ENCODE measurements at places on chromosomes 2 and 18. TPM values are rescaled to one million over a fixed set of nuclear protein-coding genes. Genes with fewer than 3 reads are reported as not detected.

The ANKRD36C gene
- total RNA-seq: 7.5 TPM

The NEUROD1 gene
- not detected for total RNA-seq

The POTEC gene
- not detected for total RNA-seq

The FAM237A gene
- total RNA-seq: not detected

The TGOLN2 gene
- 86.5 TPM for total RNA-seq

The TRIM43 gene
- total RNA-seq: not detected

The TAF1B gene
- 8.8 TPM for total RNA-seq

The LOXHD1 gene
- total RNA-seq: not detected

The VIL1 gene
- not detected for total RNA-seq

The LTBP1 gene
- total RNA-seq: 109 TPM

The PXDN gene
- 342 TPM for total RNA-seq

The HOXD9 gene
- 5.7 TPM for total RNA-seq

The VPS54 gene
- 12.4 TPM for total RNA-seq

Measured in mesangial cell (primary cell).